ENCODE measurements at places on chromosomes 3 and 15. TPM values are rescaled to one million over a fixed set of nuclear protein-coding genes. Genes with fewer than 3 reads are reported as not detected.

CRABP1 gene
- 65.6 TPM for polyA plus RNA-seq

MST1R gene
- polyA plus RNA-seq = 2.6 TPM

HTR3E gene
- not detected for polyA plus RNA-seq

LMAN1L gene
- polyA plus RNA-seq = not detected

SLC51B gene
- polyA plus RNA-seq = 7.7 TPM

PEX11A gene
- polyA plus RNA-seq = 15.9 TPM

NR2E3 gene
- 0.94 TPM for polyA plus RNA-seq

ARL6IP5 gene
- polyA plus RNA-seq = 90.9 TPM

OR4F6 gene
- not detected for polyA plus RNA-seq

SI gene
- polyA plus RNA-seq = not detected

RPUSD2 gene
- polyA plus RNA-seq = 10.9 TPM

FBXL2 gene
- 33.3 TPM for polyA plus RNA-seq

DUOXA1 gene
- 0.10 TPM for polyA plus RNA-seq

SEMA4B gene
- polyA plus RNA-seq = 36.2 TPM

ANKUB1 gene
- polyA plus RNA-seq = 0.63 TPM

FGD5 gene
- 21.6 TPM for polyA plus RNA-seq

DNAH1 gene
- polyA plus RNA-seq = 12.7 TPM

ZNF639 gene
- polyA plus RNA-seq = 64.7 TPM

TMEM212 gene
- polyA plus RNA-seq = 0.21 TPM

CCR1 gene
- polyA plus RNA-seq = 6.4 TPM

CCNB2 gene
- 48.9 TPM for polyA plus RNA-seq

ARHGAP31 gene
- 15.3 TPM for polyA plus RNA-seq

C3orf52 gene
- 8.3 TPM for polyA plus RNA-seq

DIPK2A gene
- polyA plus RNA-seq = 44.7 TPM

ZMYND10 gene
- polyA plus RNA-seq = 4.1 TPM

SST gene
- 3.4 TPM for polyA plus RNA-seq

C2CD4B gene
- 0.59 TPM for polyA plus RNA-seq

NECTIN3 gene
- polyA plus RNA-seq = 52.3 TPM

GNAT1 gene
- not detected for polyA plus RNA-seq

CALML4 gene
- polyA plus RNA-seq = 25.3 TPM

RYR3 gene
- 4.9 TPM for polyA plus RNA-seq

FANCD2OS gene
- polyA plus RNA-seq = not detected

DZIP1L gene
- polyA plus RNA-seq = 9.6 TPM

COMMD4 gene
- 57.1 TPM for polyA plus RNA-seq

BFSP2 gene
- 0.69 TPM for polyA plus RNA-seq

GOLGA8J gene
- polyA plus RNA-seq = 0.77 TPM
